ENCODE measurements at places on chromosomes 7 and 10.

- no peak for DNase-seq
Measured at GRCh38 chr7:1811850-1812508, 141.9 kb downstream of the ELFN1 start.

GRCh38 chr7:28062197-28062991 is 118.2 kb downstream of the JAZF1 start:
- no peak for DNase-seq

- no peak for DNase-seq
Measured at GRCh38 chr7:28767356-28767755, 190.8 kb downstream of the TRIL start.

DNA sequence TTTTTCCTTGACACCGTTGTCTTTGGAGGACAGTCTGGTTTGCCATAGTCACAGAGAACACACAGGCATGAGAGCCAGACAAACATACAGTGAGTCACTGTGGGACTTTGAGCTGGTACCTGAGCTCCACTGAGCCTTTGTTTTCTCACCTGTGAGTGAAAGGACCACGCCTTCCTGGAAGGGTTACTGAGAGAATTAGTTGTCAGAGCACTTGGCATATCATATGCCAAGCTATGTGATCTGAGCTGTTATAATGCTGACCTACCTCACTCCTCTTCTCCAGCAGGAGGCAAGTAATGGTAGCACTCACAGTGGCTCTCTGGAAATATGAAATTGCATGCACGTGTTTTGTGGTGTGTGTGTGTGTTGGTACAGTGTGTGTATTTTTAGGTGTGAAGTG is 59.7 kb downstream of the CXCL12 start:
- no peak for DNase-seq

DNA sequence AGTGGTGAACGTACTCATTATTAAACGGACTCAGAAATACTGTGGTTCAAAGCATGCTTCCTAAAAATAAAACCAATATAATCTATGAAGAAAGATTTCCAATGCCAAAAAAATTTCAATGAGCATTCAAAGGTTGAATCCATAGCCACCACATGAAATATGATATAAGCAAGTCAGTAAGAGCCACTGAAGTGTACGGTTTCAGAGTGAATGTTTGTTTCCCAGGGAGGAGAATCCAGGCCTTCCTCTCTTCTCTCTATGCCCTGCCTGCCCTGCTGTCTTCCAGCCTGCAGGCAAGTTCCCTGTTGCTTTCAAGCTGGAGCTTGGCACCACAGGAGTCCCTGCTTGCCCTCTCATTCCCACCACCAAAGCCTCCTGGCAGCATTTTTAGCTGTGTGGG is 1171.6 kb upstream of the C7orf33 start:
- no peak for DNase-seq

DNA sequence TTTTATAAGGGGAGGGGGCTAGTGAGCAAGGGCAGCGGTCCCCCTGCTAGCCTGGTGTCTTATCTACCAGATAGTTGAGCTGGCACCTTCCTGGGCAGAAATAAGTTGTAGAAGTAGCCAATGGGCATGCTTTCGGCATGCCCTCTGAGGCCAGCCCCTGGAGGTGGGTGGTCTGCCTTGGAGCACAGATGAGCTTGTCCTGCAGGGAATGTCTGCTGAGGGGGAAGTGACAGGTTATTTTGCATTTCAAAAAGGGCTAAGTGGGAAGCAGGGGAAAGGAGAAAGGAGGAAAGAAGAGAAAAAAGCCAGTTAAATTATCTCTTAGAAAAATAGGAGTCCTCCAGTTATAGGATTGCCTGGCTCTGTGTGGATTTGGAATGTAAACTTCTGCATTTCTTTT is 88.9 kb downstream of the GPR26 start:
- no peak for DNase-seq

GRCh38 chr7:17709127-17709526 is 231.2 kb downstream of the SNX13 start:
- no peak for DNase-seq

- DNase-seq = no peak
Measured at GRCh38 chr10:60042914-60043313, 136.6 kb upstream of the CCDC6 start.

DNA sequence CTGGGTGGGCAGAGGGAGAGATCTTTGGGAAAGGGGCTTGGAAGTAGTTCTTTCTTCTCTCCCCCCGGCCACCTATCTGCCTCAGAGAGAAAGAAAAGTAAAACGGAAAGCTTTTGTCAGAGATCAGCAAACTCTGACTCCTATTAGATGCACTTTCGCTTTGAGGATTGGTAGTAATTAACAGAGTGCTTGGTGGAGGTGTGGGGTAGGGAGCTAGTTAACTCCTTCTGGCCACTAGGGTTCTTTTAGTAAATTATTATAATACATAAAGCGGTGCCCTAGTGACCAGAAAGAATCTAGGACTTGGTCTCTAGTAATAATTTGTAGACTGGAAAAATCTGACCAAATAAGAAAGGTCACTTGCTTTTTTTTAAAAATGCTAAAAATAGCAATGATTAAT is 54.6 kb downstream of the CPVL start:
- DNase-seq = no peak

- no peak for DNase-seq
Measured at GRCh38 chr7:93935102-93935501, 13.6 kb downstream of the GNG11 start.

DNA sequence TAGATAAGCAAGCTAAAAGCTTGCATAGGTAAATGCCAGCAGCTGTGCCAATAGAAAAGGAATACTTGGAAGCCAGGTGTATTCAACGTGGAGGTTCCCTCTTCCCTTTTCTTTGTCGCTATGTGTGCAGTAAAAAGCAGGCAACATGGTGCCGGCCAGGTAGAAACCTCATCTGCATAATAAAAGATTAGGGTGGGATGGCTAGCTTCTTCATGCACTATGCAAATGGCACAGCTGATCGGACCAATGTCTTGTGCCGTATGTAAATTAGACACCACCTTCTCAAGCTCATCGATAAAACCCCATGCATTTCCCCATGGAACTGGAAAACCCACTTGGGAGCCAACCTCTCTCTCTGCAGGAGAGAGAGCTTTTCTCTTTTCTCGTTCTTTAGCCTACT is 150.9 kb upstream of the FOXK1 start:
- no peak for DNase-seq

DNA sequence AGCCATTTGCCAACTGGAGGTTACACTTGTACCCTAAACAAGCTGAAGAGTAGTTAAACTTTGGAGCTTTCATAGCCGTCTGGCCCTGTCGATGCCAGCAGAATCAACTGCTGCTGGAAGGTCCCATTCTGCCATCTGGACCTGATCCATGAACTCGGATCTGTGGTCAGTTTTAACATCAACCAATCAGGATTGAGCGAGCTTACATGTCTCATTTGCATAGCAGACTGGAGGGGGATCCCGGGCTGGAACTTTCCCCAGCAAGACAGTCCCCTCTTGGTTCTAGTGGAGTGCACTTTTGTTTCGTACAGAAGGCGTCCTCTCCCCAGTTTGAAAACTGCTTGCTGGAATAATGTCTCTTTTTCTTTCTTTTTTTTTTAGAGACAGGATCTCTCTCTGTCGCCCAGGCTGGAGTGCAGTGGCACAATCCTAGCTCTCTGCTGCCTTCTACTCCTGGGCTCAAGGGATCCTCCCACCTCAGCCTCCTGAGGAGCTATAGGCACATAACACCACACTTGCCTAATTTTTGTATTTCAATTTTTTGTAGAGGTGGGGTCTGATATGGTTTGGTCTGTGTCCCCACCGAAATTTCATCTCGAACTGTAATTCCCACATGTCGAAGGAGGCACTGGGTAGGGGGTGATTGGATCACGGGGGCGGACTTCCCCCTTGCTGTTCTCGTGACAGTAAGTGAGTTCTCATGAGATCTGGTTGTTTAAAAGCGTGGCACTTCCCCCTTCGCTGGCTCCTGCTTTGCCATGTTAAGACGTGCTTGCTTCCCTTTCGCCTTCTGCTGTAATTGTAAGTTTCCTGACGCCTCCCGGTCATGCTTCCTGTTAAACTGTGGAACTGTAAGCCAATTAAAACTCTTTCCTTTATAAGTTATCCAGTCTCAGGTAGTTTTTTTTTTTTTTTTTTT is 42.8 kb upstream of the SEPHS1 start:
- DNase-seq = no peak

- DNase-seq = no peak
Measured at GRCh38 chr10:24561453-24561852, 162.2 kb downstream of the ARHGAP21 start.

GRCh38 chr7:30893357-30893756 is 18.3 kb upstream of the AQP1 start:
- DNase-seq = no peak

- DNase-seq = no peak
Measured at GRCh38 chr10:71067098-71067740, 145.2 kb upstream of the UNC5B start.

GRCh38 chr7:147894271-147894670 is 696.3 kb upstream of the C7orf33 start:
- no peak for DNase-seq

DNA sequence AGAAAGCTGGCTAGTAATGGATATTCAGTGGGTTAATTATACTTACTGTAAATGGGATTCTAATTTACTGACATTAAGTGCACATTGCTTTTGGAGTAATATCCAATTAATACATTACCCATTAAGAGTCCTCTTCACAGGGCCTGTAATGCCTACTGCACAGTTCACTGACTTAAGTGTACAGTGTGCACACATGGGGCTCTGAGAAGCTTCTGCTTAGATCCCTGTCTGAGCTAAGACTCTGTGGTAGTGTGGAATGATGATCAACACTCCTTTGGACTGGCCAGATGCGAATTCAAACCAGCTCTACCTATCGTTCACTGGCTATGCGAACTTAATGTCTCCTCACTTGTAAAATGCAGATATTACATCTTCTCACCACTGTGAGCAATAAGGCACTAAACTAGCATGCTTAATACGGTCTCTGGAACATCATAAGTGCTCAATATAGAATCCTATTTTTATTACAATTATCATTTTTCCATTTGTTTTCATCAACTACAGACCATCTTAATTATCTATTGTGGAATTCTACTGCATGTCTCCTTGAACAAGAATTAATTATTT is 53.8 kb upstream of the SEC61G start:
- no peak for DNase-seq

- no peak for DNase-seq
Measured at GRCh38 chr10:98351831-98352402, 63.1 kb downstream of the PYROXD2 start.

DNA sequence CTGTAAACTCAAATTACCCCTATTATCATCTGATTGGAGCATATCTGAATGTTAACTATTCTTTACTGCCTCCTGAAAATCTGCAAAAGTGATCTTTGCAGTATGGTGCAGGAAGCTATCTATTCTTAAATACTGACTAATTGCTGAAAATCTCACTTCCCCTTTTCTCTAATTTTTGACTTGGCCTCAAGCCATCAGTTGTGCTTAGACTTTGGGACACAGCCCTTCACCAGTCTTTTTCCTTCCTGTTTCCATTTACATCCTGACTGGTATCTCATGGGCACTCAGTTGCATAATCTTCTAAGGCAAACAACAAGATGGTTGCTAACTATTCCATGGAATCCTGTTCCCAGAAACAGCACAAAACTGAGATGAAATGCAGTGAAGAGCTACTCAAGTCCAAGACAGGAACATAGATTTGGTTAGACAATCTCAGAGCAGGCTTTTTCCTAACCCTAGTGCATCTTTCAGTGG is 228.5 kb downstream of the SORCS1 start:
- DNase-seq = no peak

GRCh38 chr10:29131952-29132547 is 156.8 kb upstream of the LYZL1 start:
- DNase-seq = no peak

DNA sequence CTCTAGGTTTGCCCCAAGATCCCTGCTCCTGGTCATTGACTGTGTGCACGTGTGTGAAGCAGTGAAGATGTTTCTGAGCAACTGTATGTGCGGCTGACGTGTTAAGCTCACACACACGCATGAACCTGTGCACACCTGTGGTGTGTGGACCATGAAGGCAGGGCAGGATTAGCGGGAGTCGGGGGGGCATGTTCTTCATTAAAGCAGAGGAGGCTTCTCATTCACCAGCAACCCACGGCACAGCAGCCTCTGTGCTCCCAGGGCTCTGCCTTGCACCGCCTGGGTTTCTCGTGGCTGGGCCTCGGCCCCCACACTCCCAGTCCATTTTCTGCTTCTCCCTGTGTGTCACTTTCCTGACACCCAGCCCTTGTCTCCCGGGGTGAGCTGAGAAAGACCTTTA is 824 bp upstream of the TACR2 start:
- no peak for DNase-seq

DNA sequence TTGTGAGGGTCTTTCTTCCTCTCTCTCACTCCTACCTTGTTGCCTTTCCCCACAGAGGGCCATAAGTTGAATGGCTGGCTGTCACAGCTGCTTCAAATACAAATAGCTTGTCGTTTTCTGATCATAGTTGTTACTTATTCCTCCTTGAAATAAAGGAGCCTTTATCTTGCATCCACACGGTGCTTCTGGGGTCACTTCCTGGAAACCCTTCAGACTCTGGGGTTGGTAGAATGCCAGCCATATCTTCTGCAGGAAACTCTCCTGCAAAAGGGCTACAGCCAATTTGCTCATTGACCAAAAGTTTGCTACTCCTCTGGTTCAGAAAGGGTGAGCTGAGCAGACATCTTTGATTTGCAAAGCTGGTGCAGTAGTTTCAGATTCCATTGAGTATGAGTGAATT is 70.4 kb downstream of the FAM185A start:
- no peak for DNase-seq

- no peak for DNase-seq
Measured at GRCh38 chr7:30224511-30225062, 59.8 kb upstream of the ZNRF2 start.

- DNase-seq = no peak
Measured at GRCh38 chr10:95193944-95194343, at the start of gene ACSM6. Gene ACSM6 (plus strand): TSS chr10:95194238. CDS start chr10:95194486, 248 bp downstream.

- DNase-seq = no peak
Measured at GRCh38 chr7:74579800-74580685, 77.5 kb upstream of the GTF2I start.

DNA sequence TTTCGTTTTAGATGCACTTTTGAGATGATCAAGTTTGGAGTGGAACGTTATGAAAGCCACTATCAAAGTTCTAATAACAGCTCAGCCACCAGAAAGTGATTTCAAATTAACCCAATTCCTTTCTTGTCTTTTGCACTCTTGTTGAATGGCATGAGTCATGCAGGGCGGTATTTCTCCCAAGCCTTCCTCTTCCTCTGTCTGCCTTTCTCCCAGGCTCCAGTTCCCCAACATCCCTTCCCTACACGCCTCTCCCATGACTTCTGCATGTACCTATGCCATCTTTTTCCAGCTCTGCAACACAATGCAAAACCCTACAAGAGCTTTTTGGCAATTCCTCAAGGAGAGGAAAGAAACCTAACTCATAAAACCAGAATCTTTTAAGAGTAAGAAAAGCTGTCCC is 21.8 kb upstream of the NPS start:
- no peak for DNase-seq

GRCh38 chr10:5816170-5816569 is 2.9 kb upstream of the GDI2 start:
- DNase-seq = no peak

DNA sequence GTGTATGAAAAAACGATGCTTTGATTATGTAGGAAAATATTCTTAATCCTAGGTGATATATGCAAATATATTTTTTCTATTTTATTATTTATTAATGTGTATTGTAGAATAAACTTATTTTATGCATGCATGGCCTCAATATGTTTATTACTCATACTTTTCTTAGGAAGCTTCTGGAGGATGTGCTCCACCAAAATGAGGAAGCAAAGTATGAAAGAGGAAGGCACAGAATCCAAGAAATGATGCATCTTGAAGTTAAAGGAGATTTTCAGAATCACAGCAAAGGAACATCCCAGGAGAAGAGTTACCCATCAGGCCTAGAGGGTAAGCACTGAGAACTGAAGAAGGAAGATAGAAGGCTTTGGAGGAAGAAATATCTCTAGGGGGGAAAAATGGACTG is 35.0 kb upstream of the MRPS16 start:
- no peak for DNase-seq

Measured in activated naive CD4-positive, alpha-beta T cell (primary cell).